ENCODE measurements at places on chromosomes 2 and 18. TPM values are rescaled to one million over a fixed set of nuclear protein-coding genes. Genes with fewer than 3 reads are reported as not detected.

DSEL gene
- 49.3 TPM for total RNA-seq

RSAD2 gene
- 11.1 TPM for total RNA-seq

DNA sequence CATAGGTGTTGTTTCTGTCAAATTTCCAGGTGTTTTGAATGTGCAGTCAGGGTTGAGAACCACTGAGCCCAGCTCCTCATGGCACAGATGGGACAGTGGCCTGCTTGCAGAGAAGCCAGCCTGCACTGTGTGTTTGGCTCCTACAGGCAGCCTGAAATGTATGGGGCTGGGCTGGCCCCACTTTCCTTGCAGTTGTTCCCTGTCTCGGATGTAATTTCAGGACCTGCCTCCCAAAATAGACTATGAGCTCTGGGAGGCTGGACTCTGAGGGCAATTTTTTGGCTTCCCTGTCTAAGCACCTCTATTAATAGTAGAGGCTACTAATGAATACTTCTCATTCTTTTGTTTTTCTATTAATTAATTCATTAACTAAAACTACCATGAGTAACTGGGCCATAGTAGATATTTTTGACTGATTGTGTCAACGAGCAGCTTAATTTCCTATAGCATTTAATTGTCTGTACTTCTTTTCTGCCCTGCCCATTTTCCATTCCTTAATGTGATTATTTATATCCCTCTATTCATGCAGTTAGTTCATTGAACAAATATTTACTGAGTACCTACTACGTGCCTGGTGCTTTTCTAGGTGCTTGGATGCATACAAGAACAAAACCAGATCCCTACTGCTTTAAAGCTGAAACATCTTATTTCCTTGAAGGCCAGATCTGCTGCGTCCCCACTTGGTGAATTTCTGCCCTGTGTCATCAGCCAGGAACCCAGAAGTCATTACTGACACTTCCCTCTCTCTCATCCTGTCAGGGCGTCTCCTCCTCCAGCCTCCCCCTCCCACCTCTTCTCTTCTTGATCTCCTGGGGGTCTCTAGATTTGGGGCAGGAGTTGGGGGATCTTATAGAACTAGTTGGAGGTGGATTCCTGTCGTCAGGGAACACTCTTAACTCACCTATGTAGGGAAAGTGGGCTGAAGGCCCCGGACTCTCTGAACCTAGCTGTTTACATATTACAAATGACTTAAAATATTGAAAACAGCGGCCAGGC is 16.3 kb downstream of the DYSF start:
- DNase-seq = no peak

THADA gene
- total RNA-seq = 71.6 TPM

DNA sequence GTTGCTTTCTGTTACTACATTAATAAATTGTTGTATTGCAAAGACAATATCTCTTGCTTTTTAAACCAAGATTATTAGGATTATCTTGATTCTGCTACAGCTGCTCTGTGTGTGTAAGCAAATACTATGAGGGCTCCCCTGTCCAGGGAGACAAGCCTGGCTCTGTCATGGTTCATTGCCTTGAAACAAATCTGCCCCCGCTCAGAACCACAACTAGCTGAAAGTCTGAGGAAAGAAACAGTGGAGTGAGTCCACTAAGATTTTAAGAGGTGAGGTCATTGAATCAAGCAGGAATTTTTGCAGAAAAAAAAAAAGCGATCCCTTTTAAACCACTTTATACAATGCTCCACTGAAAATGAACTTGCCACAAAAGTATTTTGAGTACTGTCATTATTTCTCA is 30.8 kb upstream of the LRRTM4 start:
- no peak for DNase-seq

SH3BP4 gene
- total RNA-seq = 11.7 TPM

FTCDNL1 gene
- total RNA-seq = 0.85 TPM

- no peak for DNase-seq
Observed at GRCh38 chr2:46422717-46423394, 56.5 kb upstream of the TMEM247 start.
